KG1 (cell line): ENCODE measurements at places on chromosomes 6 and 20.

- DNase-seq, result no peak
Measured at GRCh38 chr6:147855803-147856482, 347.5 kb downstream of the SAMD5 start.

DNA sequence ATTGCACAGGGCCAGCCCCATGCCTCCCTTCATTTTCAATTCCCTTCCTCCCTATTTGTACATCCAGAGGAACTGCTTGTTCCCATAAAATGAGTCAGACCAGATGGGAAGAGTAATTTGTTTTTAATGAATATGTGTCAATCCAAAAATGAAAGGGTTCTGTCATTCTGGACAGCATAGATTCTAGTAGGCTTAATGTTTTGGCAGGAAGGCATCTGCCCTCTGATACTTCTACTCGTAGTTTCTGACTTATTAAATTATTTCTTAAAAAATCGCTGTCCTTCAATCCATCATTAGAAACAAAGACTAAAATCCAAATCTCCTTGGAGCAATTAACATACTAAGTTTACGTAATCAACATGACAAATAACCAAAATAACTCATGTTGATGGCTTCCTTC lies 665.5 kb downstream of the TENT5A start:
- no peak for DNase-seq

DNA sequence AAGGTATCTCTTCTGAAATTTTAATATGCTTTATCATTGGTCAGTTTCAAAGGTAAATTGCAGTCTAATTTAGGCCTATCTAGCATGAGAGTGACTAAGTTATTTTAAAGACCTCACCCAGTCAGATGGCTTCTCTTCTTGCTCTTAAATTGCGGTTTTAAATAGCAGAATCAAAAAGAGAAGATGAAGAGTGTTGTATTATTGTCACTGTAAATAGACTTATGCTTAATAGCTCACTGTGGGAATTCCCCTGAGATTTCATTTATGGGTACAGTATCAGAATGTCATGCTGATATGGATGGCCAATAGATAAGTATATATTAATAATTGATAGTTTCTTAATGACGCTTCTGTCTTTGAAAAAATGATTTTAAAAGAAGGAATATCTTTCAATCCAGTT lies 35.7 kb downstream of the AIG1 start:
- DNase-seq, result no peak

GRCh38 chr6:139510040-139510790 lies 135.8 kb upstream of the CITED2 start:
- DNase-seq, result no peak

DNA sequence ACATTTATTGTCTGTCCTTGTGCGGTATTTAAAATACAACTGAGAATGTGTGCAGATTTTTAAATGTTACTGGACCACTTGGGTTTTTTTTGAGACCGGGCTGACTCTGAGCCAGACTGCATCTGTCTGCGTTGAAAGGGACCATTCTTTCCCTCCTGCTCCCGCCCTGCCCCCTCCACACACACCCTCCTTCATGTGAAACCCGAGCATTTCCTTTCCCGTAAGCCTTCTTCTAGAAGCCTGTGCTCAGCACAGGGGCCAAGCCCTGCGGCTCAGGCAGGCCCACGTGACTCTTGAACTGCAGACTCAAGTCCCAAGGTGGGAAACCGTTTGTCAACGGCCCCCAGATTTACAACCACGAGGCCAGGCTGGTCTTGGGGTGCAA lies 82.7 kb upstream of the FOXC1 start:
- peak; percentile 5 for DNase-seq

- DNase-seq, result no peak
Measured at GRCh38 chr6:87916446-87916845, 131.2 kb upstream of the SPACA1 start.

GRCh38 chr6:138521790-138522189 lies 22.5 kb upstream of the NHSL1 start:
- no peak for DNase-seq

GRCh38 chr6:93079061-93079460 lies 340.3 kb downstream of the EPHA7 start:
- no peak for DNase-seq

GRCh38 chr6:33183071-33183683 lies 9.1 kb downstream of the COL11A2 start:
- DNase-seq, result peak; percentile 43

- DNase-seq, result peak; percentile 74
Measured at GRCh38 chr20:32972181-32973076, 31.8 kb downstream of the SUN5 start.

GRCh38 chr6:150620244-150620643 lies 20.6 kb downstream of the PLEKHG1 start:
- DNase-seq, result no peak

DNA sequence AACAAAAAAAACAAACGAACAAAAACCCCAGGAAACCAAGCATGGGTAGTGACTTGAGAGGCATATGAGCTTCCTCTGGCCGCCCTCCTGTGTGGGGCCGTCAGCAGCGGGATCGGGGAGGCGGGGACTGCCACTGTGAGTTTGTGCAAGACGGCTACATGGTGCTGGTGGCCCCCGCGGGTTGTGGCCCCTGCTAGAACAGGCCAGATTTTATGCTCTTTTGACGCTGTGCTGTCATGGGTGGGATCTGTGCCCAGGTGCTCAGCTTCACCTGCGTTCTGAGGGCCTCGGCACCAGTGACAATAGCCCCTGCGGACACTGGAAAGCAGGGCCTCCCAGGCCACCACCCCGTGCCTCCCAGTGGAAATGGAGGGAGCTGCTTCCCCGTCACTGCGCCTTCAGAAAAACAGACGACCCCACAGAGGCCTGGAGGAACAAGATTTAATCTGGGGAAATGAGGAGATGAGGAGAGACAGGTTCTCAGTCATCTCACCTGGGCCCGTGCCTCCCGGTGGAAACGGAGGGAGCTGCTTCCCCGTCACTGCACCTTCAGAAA lies 4.7 kb upstream of the KCNQ2 start:
- no peak for DNase-seq

GRCh38 chr6:148021699-148022098 lies 320.9 kb upstream of the SASH1 start:
- no peak for DNase-seq

DNA sequence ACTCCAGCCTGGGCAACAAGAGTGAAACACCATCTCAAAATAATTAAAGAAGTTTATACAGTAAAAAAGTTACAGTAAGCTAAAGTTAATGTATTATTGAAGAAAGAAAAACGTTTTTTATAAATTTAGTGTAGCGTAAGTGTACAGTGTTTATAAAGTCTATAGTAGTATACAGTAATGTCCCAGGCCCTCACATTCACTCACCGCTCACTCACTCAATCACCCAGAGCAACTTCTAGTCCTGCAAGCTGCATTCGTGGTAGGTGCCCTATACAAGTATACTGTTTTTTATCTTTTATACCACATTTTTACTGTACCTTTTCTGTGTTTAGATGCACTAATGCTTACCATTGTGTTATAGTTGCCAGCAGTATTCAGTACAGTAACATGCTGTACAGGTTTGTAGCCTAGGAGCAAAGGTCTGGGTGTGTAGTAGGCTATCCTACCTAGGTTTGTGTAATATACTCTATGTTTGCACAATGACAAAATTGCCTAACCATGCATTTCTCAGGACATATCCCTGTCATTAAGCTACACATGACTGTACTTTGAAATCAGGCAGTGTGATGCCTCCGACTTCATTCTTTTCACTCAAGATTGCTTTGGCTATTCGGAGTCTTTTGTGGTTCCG lies 16.7 kb downstream of the MGME1 start:
- DNase-seq, result no peak

- DNase-seq, result no peak
Measured at GRCh38 chr6:56837322-56837894, 117.5 kb upstream of the BEND6 start.

DNA sequence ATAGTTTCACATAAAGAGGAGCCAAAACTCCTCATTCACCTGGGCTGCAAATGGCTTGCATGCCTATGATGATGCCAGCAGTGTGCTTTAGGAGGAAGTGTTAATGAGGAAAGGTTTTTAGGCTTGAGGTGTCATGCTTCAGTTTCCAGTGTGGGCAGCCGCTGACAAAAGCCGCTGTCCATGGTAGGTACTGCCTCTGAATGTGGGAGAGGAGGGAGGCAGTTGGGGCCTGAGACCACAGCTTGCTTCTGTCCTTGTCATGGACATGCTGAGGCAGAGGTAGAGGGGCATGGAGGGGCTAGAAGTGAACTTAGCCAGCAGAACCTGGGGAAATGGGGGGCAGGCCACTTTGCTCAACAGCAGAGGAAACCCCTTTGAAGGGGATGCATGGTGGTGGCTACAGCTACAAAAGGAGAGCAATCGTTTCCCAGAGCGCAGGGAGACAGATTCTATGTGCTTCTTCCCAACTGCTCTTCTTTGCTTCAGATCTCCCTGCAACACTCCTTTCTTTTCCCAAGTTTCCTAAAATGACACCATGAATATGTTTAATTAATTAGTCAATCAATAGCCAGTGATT lies 372.1 kb upstream of the CNR1 start:
- no peak for DNase-seq

DNA sequence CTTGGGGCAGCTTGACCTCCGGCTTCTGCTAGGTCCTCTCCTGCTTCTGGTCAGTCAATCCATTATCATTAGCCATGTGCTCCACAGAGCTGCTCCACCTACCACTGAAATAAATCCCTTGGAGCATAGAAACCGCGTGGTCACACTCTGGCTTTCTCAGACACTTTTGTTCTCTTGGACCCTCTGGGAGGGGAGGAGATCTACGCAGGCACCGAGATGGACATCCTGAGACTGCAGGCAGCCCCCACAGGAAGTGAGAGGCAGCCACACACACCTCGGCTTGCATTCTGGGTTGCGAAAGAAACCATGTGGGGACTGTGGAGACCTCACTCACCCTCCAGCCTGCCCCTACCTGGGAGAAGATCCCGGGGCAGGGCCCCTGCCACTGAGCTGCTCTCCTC lies 79.5 kb downstream of the FYN start:
- no peak for DNase-seq

DNA sequence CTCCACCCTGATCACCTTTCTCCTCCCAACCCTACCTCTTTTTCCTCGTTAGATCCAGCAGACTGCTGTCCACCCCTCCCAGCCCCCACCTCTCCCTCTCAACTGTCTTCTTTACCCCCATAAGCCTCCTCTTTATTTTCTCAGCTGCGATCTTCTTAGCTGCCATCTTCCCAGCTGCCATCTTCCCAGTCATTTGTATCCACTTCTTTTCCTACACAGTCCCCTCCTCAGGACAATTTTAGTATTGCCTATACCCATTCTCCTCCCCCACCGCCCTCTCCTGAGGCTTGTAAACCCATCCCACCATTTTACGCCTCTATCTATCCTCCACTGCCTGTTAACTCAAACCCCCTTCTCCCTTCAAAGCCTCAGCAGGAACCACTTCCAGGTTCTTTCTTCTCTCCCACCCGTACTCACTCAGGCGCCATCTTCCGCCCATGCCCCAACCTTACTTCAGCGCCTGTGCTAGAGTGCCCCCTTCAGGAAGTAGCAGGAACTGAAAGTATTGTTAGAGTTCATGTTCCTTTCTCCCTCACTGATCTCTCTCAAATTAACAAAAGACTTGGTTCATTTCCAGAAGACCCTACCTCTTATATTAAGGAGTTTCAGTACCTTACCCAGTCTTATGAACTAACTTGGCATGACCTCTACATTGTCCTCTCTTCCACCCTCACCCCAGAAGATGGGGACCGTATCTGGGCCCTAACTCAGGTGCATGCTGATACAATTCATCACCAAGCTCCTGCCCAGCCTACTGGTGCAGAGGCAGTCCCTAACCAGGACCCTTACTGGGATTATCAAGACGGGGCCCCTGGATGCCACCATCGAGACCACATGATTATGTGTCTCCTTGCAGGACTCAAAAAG lies 236.0 kb downstream of the ADGRG6 start:
- DNase-seq, result peak; percentile 2

- no peak for DNase-seq
Measured at GRCh38 chr6:169145496-169145895, 108.2 kb downstream of the THBS2 start.

DNA sequence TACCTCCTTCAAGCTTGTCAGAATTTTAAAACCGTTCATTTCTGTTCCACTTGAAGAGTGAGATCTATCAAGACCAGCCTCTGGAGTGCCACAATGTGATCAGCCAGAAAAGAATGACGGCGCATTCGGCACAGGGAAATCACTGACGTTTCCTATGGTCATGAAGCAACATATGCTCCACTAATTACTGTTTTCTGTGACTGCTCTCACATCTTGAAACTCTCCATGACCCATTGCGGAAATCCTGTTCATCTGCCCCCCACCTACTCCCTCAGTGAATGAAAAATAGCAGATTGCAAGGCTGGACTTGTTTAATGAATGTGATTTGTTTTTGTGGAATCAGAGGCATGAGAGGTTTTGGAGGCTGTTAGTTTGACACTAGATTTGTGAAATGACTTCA lies 53.2 kb downstream of the SAMD5 start:
- no peak for DNase-seq

DNA sequence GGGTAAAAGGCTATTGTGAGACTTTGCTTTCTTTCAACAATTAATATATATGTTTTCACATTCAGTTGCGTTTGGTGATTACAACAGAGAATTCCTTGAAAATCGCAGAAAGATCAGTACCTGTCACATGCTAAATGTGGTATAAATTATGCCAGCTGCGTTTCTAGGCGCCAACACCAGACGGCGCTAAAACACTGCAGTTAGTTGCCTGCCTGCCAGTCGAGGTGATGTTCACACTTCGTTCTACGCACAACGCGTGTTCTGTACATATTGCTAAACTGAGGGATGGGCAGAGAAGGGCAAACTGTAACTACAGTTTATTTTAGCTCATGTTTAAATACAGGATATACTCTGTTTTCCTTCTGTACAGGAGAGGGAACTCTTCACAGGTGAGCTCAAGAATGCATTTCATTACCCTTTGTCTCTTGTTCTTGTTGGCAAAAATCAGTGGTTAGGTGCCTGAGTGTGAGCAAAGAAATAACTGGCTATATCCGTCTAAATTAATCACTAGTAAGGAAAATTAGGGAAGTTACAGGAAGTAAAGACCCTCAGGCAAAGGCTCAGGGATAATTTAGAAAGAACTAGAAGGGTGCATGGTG lies 100.1 kb upstream of the RGS17 start:
- DNase-seq, result peak; percentile 4

GRCh38 chr20:2451939-2452732 lies 18.5 kb downstream of the SNRPB start:
- DNase-seq, result peak; percentile 39

DNA sequence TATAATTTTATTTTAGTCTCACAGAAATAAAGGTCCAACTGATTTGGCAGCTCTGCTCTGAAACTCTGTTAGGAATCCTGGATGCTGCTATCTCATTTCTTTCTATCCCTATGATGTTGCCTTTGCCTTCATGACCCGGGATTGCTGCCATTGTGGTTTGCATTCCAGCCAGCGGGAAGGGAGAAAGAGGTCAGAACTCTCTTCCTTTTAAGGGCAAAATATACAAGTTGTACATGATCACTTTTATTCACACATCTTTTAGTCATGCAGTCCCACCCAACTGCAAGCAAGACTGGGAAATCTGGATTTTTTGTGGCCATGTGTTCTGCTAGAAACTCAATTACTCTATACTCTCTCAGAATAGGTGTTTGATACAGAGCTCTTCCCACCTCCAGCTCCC lies 263.1 kb upstream of the ZFP64 start:
- no peak for DNase-seq

DNA sequence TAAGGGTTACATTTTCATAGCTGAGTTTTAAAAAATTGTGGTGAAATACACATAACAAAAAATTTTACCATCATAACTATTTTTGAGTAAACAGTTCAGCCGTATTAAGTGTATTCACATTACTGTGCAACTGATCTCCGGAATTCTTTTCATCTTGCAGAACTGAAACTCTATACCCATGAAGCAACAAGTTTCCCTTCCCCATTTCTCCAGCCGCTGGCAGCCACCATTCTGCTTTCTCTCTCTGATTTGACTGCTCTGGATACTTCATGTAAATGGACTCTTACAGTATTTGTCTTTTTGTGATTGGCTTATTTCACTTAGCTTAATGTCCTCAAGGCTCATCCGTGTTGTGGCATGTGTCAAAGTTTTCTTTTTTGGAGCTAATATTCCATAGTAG lies 341.6 kb downstream of the QKI start:
- no peak for DNase-seq
